ENCODE measurements at places on chromosomes 6 and 20.

- H3K27ac ChIP-seq: no peak overlapping the region
- H3K4me3 ChIP-seq: no peak overlapping the region
- peaks cover 43% of the 10 kb centered on the region for H3K4me1 ChIP-seq
- DNase-seq: no peak
Observed at GRCh38 chr6:166691746-166692145, 64.7 kb upstream of the RPS6KA2 start.

DNA sequence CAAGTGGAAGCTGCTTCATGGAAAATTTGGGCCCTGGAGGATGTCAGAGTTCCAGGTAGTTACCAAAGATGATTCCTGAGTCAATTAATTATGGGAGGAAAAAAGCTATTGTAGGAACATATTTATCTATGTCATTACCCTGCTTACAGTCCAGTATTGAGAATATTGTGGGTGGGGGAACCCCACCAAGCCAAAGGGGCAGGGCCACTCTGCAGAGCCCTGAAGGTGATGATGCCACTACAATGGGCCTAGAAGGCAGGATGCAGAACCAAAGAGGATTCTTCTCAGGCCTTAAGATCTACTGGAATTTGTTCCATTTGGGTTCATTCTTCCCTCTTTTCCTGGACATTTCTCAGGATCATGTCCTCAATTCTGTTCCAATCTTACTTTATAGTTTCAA, 375.2 kb upstream of the MARCKS start:
- H3K27ac ChIP-seq: no peak overlapping the region
- no peaks in the 10 kb centered on the region for H3K36me3 ChIP-seq

DNA sequence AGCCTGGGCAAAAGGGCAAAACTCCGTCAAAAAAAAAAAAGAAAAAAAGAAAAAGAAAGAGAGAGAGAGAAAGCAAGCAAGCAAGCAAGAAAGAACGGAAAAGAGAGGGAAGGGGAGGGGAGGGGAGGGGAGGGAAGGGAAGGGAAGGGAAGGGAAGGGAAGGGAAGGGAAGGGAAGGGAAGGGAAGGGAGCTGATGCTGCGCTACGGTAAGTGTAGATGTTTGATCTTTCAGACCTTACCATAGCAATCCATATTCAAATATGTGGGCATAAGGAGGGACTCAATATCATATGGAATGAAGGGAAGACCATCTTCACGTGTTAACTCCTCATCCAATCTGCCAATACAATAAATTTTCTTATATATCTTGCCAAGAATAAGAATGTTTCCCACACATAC, 11.9 kb downstream of the DPPA5 start:
- H3K36me3 ChIP-seq: no peaks in the 10 kb centered on the region
- no peak overlapping the region for H3K4me3 ChIP-seq
- peaks cover 23% of the 10 kb centered on the region for H3K4me1 ChIP-seq
- no peak for DNase-seq

GRCh38 chr20:21712443-21713059, 7.1 kb downstream of the PAX1 start:
- H3K4me3 ChIP-seq: peak overlapping the region; percentile 71
- peaks cover 100% of the 10 kb centered on the region for H3K27me3 ChIP-seq
- H3K36me3 ChIP-seq: peaks cover under 1% of the 10 kb centered on the region
- no peak for DNase-seq
- H3K4me1 ChIP-seq: peaks cover 55% of the 10 kb centered on the region

DNA sequence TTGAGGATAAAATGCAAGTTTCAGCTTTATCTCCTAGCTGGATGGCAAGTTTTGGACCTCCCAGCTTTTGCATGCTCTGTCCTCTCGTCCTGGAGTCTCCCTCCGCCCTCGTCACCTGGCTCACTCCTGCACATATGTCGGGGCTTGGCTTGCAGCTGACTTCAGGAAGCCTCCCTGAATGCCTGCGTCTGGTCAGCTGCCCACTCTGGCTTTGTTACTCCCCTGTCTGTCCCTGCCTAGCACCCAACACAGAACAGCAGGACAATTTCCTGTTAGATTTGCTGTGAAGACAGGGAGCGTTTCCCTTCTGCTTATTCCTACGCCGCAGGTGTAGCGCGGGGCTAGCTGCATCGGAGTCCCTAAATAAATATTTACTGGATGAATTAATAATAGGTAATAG, 5.4 kb downstream of the JPH2 start:
- DNase-seq: no peak
- H3K27ac ChIP-seq: no peak overlapping the region
- H3K27me3 ChIP-seq: no peaks in the 10 kb centered on the region
- H3K4me1 ChIP-seq: peaks cover 15% of the 10 kb centered on the region
- no peaks in the 10 kb centered on the region for H3K36me3 ChIP-seq
- no peak overlapping the region for H3K4me3 ChIP-seq

GRCh38 chr6:162244031-162244430, 483.5 kb downstream of the PRKN start:
- H3K36me3 ChIP-seq: no peaks in the 10 kb centered on the region
- no peak overlapping the region for H3K27ac ChIP-seq
- no peaks in the 10 kb centered on the region for H3K4me1 ChIP-seq
- no peak for DNase-seq

DNA sequence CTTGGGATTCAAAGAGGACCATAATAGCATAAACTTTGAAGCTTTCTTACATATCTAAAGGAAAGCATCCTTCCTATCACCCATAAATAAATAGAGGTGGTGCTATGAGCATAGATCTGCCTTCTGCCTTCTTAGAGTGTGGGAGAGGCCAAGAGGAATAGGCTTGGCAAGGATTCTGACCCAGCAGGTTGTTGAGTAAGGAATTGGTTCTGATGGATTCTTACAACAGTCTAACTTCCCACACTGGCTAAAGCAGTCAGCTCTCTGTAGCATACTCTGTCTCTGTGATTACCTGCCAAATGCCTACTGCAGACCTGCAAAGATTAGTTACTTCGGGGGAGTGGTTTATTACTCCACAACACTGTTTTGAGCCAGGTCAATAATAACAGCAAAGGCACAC, 198.0 kb upstream of the RAB32 start:
- H3K4me1 ChIP-seq: peaks cover 28% of the 10 kb centered on the region
- no peak overlapping the region for H3K27ac ChIP-seq
- H3K36me3 ChIP-seq: no peaks in the 10 kb centered on the region
- no peak overlapping the region for H3K4me3 ChIP-seq

DNA sequence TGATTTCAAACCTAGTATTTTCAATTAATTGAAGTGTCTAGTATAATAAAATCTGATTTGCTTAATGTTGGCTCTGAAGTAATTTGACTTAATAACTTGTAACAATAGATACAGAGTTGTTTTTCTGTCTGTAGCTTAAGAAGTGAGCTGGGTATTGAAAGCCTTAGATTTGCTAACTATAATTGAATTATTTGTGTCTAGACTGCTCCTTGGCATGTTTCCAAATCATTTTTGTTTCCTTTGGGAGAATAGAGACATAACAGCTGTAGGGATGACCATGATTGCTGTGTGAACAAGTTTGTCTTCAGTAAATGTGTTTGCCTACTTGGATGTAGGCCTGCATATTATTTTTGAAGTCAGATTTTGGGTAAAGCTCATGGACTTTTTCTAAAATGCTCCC, 115.4 kb downstream of the SCAF8 start:
- DNase-seq: no peak
- no peaks in the 10 kb centered on the region for H3K27me3 ChIP-seq
- H3K4me1 ChIP-seq: peaks cover 32% of the 10 kb centered on the region
- no peak overlapping the region for H3K4me3 ChIP-seq
- no peaks in the 10 kb centered on the region for H3K36me3 ChIP-seq

GRCh38 chr6:125192610-125192930, 39.0 kb downstream of the TPD52L1 start:
- H3K27me3 ChIP-seq: no peaks in the 10 kb centered on the region
- peaks cover 24% of the 10 kb centered on the region for H3K4me1 ChIP-seq
- no peak overlapping the region for H3K27ac ChIP-seq
- no peaks in the 10 kb centered on the region for H3K36me3 ChIP-seq
- DNase-seq: no peak

DNA sequence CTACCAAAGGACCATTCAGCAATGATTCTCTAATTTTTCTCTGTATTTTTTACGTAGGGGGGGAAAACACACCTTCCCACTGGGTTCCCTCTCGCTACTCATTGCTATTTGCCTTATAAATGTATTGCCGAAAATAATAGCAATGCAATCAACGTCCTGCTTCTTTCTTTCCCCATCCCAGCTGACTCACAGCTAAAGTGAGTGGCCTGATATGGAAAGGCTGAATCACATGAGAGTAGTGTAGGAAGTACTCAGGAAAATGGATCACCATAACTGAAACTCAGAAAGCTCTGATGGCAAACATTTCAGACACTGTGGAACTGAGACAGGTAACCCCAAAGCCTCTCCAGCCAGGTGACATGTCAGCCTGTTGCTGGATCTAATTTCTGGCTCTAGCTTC, 49.3 kb upstream of the SRPK1 start:
- H3K27me3 ChIP-seq: no peaks in the 10 kb centered on the region
- no peaks in the 10 kb centered on the region for H3K36me3 ChIP-seq
- H3K4me3 ChIP-seq: no peak overlapping the region

DNA sequence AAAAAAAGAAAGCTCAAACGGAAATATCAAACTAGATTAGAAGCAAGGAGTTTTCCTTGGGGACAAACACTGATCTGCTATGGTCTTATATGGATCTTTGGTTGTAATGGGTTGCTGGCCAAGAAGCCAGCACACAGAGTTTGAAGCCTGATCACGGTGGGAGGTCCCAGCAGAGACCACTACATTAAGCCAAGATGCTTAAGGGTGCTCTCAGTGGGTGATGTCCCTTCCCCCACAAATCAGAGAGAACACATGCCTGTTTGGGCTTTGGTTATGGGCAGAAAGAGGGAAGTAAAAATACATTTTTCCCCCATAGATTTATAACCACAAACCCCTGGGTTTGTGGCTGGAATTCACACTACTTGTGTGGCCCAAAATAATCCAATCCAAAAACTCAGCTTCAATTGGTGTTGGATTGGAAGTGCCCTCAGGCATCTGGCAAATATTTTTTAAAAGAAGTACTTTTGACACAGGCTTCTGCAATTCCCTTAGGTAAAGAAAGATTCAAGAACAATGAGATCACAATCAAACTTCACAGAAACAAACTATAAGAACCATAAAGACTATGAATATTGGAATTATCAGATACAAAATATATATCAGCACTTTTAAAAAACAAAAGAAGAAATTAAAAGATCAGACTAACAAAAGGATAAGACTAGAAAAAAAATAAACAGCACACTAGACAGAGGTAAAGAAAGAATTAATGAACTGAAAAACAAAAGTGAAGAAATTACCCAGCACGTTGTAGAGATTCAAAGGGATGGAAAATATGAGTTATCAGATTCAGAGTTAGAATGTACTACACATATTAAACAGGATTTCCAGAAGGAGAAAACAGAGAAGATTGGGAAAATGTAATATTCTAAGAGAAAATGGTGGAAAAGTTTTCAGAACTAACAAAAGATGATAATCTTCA, 44.7 kb downstream of the ESF1 start:
- H3K27ac ChIP-seq: no peak overlapping the region
- H3K4me1 ChIP-seq: no peaks in the 10 kb centered on the region
- no peaks in the 10 kb centered on the region for H3K27me3 ChIP-seq
- DNase-seq: no peak

DNA sequence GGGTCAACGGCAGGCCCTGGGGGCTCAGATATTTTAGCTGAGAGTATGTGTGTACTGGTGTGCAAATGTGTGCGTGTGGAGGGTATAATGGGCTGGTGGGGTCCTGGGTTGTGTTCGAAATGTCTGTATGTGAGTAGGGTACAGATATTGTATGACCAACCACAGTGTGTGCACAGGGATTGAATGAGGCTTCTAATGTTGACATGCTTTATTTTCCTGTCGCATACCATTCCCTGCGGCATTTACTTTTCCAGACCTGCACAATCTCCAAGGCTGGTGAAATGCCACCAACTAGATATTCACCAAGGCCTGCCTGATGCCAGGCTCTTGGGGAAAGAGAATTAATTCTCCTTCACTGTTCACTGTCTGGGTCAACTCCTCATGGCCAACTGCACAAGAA, 441.4 kb upstream of the SULF2 start:
- no peak overlapping the region for H3K27ac ChIP-seq
- no peaks in the 10 kb centered on the region for H3K4me1 ChIP-seq
- H3K36me3 ChIP-seq: no peaks in the 10 kb centered on the region

GRCh38 chr6:170165471-170166117, 125.3 kb downstream of the DLL1 start:
- H3K27ac ChIP-seq: peak overlapping the region; percentile 71
- no peak for DNase-seq
- H3K4me1 ChIP-seq: no peaks in the 10 kb centered on the region

GRCh38 chr6:83381949-83382348, 48.9 kb downstream of the ME1 start:
- H3K36me3 ChIP-seq: no peaks in the 10 kb centered on the region
- no peaks in the 10 kb centered on the region for H3K27me3 ChIP-seq
- H3K27ac ChIP-seq: no peak overlapping the region
- no peak for DNase-seq

- no peak overlapping the region for H3K27ac ChIP-seq
- peaks cover 3% of the 10 kb centered on the region for H3K4me1 ChIP-seq
- no peak for DNase-seq
- no peak overlapping the region for H3K4me3 ChIP-seq
- no peaks in the 10 kb centered on the region for H3K36me3 ChIP-seq
Observed at GRCh38 chr20:52637201-52637600, 335.0 kb upstream of the TSHZ2 start.

GRCh38 chr6:170583756-170584180, 669 bp downstream of the PDCD2 start:
- H3K27me3 ChIP-seq: no peaks in the 10 kb centered on the region
- H3K4me1 ChIP-seq: peaks cover 37% of the 10 kb centered on the region
- peaks cover 50% of the 10 kb centered on the region for H3K36me3 ChIP-seq
- peak overlapping the region; percentile 93 for H3K4me3 ChIP-seq

GRCh38 chr20:51494241-51495110, 48.0 kb downstream of the NFATC2 start:
- no peak overlapping the region for H3K4me3 ChIP-seq
- H3K27ac ChIP-seq: peak overlapping the region; percentile 62
- no peak for DNase-seq
- H3K4me1 ChIP-seq: peaks cover 13% of the 10 kb centered on the region
- no peaks in the 10 kb centered on the region for H3K36me3 ChIP-seq
- H3K27me3 ChIP-seq: no peaks in the 10 kb centered on the region

- H3K27me3 ChIP-seq: no peaks in the 10 kb centered on the region
- no peak for DNase-seq
- no peaks in the 10 kb centered on the region for H3K36me3 ChIP-seq
- peaks cover 18% of the 10 kb centered on the region for H3K4me1 ChIP-seq
- H3K27ac ChIP-seq: no peak overlapping the region
Observed at GRCh38 chr6:136333824-136334464, 44.3 kb upstream of the BCLAF1 start.

DNA sequence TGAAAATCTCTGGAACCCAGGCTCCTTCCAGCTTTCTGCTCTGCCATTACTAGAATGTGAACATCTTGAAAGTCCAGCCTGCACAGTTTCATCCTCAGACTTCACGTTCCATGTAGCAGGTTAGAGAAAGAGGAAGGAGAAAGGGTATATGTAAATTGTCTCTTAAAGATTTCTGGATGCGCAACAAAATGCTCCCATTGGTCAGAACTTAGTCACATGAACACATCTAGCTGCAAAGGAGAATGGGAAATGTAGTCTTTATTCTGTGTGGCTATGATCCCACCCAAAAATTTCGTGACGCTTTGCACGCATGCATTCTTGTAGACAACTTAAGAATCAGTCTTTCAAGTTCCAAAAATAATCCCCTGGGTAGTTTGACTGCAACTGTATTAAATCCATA, 46.4 kb upstream of the CHD6 start:
- H3K27ac ChIP-seq: peak overlapping the region; percentile 55
- peaks cover 19% of the 10 kb centered on the region for H3K27me3 ChIP-seq
- DNase-seq: no peak
- peak overlapping the region; percentile 53 for H3K4me3 ChIP-seq

GRCh38 chr6:44237813-44238433, 9.0 kb upstream of the HSP90AB1 start:
- H3K4me1 ChIP-seq: peaks cover 44% of the 10 kb centered on the region
- peak; percentile 77 for DNase-seq
- H3K27ac ChIP-seq: peak overlapping the region; percentile 74
- peaks cover 30% of the 10 kb centered on the region for H3K27me3 ChIP-seq
- peak overlapping the region; percentile 78 for H3K4me3 ChIP-seq

Measured in WTC11 (cell line).